ENCODE measurements at places on chromosomes 4 and X. TPM values are rescaled to one million over a fixed set of nuclear protein-coding genes. Genes with fewer than 3 reads are reported as not detected.

RBMXL3 gene
- not detected for total RNA-seq

DGAT2L6 gene
- total RNA-seq: not detected

KIAA1210 gene
- not detected for total RNA-seq

NLGN4X gene
- total RNA-seq: 0.22 TPM

COX18 gene
- total RNA-seq: 14.1 TPM

GRCh38 chr4:4532371-4533154, 9.3 kb downstream of the STX18 start:
- DNase-seq: no peak

- DNase-seq: no peak
Measured at GRCh38 chr4:64341711-64342110, 67.5 kb downstream of the TECRL start.

- no peak for DNase-seq
Measured at GRCh38 chrX:17876135-17876534, 15.0 kb upstream of the RAI2 start.

DNA sequence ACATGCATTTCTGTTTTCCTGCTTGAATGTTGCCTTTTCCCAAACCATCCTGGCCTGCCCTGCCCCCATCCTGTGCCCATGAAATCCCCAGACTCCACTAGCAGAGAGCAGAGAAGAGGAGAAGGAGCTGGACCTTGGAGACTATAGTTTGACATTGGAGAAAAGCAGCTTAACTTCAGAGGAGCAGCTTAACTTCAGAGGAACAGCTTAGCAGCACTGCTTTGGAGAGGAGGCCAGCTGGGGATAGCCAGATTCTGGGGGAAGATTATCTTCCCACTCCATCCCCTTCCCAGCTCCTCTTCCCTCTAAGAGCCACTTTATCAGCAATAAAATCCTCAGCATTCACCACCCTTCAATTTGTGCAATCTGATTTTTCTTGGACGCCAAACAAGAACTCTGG, 443.0 kb downstream of the PCDH10 start:
- no peak for DNase-seq

DNA sequence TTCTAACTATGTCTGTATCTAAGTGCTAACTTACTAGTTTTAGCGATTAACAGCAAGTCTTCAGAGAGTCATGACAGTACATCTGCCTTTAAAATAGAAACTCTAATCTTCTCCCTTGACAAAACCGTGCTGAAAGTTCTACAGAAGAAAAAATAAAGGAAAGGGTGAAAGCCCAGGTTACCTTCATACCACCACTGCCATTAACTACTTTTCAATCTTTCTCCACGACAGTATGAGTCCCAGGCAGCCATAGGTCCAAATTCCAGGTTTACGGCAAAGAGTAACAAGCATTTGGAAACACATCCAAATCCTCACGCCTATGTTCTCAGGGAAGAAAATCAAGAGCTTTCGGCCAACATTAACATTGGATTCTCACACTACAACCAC, 12.4 kb upstream of the ZCCHC13 start:
- no peak for DNase-seq

GRCh38 chr4:83112231-83112630, 2.3 kb downstream of the PLAC8 start:
- no peak for DNase-seq
